ENCODE measurements at places on chromosomes 2 and 18. TPM values are rescaled to one million over a fixed set of nuclear protein-coding genes. Genes with fewer than 3 reads are reported as not detected.

DNA sequence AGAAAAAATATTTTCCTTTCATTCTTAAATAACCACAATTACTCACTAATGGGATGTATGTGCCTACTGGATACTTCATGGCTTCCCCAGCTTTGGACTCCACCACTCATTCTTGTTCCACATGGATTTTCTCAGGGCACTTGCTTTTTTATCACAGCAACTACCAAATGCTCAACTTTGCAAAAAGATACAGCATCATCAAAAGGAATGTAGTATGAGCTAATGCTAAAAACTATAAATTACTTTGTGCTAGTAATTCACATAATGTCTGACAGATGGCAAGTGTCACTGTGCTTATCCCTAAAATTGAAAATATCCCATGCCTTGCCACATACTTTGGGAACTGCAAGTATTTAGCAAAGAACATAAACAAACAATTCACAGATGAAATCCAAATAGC, 130.4 kb upstream of the ZFP36L2 start:
- no peak for DNase-seq

- DNase-seq: peak; percentile 71
Observed at GRCh38 chr2:105789745-105790460, 45.2 kb downstream of the NCK2 start.

GRCh38 chr18:49668574-49669275, 106.9 kb downstream of the LIPG start:
- DNase-seq: no peak

- DNase-seq: no peak
Observed at GRCh38 chr2:16623564-16624435, 41.8 kb downstream of the CYRIA start.

Gene LRRC30
- total RNA-seq: not detected

Gene HS6ST1
- 27.1 TPM for total RNA-seq
